ENCODE measurements at places on chromosomes 7 and 10.

GRCh38 chr10:35259769-35260397 is 76.4 kb upstream of the CCNY start:
- DNase-seq, result no peak

GRCh38 chr7:25385506-25386136 is 157.3 kb upstream of the NPVF start:
- peak; percentile 67 for DNase-seq

- DNase-seq, result no peak
Observed at GRCh38 chr10:82353381-82353780, 478.4 kb downstream of the NRG3 start.

- DNase-seq, result no peak
Observed at GRCh38 chr7:122750389-122750788, 47.7 kb upstream of the RNF148 start.

DNA sequence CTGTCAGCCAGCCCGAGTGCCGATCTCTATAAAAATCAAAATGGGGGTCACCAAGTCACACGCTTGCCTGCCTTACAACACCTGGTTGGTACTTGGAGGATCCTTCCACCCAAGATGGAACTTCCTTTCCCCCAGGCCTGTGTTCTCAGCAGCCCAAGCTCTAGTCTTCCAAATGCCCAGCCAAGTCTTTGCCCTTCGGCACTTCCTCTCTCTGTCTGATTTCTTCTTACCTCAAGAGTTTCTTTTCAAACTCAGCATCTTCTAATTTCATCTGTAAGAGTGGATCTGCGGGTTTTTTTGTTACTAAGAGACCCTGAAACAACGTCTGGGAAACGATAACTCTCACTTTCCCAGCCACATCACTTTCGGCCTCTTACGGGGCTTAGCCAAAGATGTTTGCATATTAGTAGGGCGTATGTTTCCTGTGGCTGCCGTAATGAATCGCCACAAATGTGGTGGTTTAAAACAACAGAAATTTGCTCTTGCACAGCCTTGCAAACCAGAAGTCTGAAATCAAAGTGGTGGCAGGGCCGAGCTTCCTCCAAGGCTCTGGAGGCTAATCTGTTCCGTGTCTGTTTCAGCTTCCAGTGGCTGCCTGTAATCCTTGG is 219.9 kb downstream of the TCF7L2 start:
- no peak for DNase-seq

- peak; percentile 45 for DNase-seq
Observed at GRCh38 chr10:4343873-4344272, 482.1 kb upstream of the AKR1E2 start.

GRCh38 chr7:21076574-21076973 is 289.9 kb upstream of the SP8 start:
- DNase-seq, result no peak

GRCh38 chr10:5550621-5551530 is 26.1 kb downstream of the CALML3 start:
- DNase-seq, result no peak

- no peak for DNase-seq
Observed at GRCh38 chr10:117568334-117568733, 25.8 kb downstream of the EMX2 start.

GRCh38 chr10:1256432-1256725 is 200.2 kb downstream of the WDR37 start:
- no peak for DNase-seq

GRCh38 chr10:103740611-103741010 is 114.8 kb downstream of the SH3PXD2A start:
- DNase-seq, result no peak

- DNase-seq, result no peak
Observed at GRCh38 chr7:92725161-92725925, 111.0 kb downstream of the CDK6 start.

GRCh38 chr10:93378997-93379730 is 103.0 kb downstream of the MYOF start:
- no peak for DNase-seq

GRCh38 chr10:14822879-14823755 is 14.7 kb downstream of the CDNF start:
- peak; percentile 36 for DNase-seq

DNA sequence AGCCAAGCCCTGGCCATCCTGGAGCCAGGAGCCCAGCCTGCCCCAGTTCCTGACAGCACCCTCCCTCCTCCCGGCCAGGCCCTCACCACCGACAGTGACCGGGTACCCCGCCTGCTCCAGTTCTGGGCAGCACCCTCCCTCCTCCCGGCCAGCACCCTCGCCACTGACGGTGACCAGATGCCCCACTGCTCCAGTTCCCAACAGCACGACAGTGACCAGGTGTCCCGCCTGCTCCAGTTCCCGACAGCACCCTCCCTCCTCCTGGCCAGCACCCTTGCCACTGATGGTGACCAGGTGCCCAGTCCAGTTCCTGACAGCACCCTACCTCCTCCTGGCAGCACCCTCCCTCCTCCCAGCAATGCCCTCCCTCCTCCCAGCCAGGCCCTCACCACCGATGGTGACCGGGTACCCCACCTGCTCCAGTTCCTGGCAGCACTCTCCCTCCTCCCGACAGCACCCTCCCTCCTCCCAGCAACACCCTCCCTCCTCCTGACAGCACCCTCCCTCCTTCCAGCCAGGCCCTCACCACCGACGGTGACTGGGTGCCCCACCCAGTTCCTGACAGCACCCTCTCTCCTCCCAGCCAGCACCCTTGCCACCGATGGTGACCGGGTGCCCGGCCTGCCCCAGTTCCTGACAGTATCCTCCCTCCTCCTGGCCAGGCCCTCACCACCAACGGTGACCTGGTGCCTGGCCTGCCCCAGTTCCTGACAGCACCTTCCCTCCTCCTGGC is 40.3 kb downstream of the VIPR2 start:
- no peak for DNase-seq

DNA sequence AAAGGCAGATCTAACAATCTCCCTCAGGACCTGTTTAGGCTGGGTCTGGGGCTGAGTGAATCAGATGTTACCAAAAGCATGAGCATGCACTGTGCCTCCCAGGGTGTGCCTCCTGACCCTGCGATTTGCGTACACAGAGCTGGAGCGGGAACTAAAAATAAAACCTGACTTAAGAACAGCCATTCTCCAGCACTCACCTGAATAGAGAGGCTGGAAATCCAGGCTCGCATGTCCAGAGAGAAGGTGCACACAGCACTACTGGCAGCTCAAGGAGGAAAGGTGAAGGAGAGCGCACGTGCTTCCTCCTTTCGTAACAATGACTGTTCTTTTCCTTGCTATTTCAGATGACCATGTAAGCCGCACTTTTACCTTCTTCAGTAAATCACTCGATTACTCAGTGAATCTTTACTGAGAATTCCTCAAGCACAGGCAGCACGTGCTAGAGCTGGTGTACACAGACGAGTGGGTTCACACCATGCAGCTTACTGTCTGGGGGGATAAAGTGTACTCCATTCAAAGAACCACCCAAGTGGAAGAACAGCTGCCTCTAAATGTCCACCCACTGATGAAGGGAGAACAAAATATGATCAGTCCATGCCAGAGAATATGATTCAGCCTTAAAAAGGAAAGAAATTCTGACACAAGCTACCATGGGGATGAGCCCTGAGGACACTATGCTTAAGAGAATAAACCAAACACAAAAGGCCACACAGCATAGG is 45.6 kb downstream of the SFMBT2 start:
- no peak for DNase-seq
